Urinary bladder (tissue), 4 donors: ENCODE measurements at places on chromosomes 16 and 17.

DNA sequence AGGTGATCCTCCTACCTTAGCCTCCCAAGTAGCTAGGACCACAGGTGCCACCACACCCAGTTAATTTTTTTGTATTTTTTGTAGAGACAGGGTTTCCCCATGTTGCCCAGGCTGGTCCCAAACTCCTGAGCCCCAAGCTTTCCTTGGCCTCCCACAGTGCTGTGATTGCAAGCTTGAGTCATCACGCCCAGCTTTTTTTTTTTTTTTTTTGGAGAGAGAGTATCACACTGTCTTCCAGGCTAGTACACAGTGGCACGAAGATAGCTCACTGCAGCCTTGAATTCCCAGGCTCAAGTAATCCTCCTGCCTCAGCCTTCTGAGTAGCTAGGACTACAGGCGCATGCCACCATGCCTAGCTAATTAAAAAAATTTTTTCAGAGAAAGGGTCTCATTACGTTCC, 27.2 kb downstream of the HEATR9 start:
- DNase-seq, result no peak

DNA sequence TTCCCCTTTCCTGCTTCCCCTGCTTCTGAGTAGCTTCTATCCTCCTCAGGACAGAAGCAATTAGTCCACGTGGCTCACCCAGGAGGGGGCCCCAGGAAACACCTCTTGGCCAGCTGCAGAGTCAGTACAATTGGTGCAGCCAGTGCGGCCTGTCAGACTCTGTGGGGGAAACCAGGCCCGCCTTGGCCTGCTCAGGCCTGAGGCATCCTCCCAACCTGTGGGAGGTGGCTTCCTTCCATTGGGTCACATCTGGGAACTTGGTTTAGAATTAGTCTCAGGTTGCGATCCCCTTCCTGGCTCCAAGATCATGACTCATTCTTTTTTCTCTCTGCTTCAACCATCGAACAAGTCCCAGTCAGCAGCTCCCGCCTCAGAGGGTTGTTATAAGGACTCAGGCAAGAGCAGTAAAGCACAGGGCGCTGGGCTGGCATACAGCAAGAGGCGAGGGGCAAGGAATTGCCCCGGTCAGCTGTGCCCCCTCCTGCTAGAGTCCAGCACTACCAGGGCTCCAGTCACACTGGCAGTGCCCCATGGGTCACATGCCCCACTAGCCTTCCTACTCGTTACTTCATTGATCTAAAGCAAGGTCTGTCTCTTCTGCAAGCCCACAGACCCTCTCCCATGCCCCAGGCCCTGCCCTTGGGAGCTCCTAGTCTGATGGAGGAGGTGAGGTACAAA, 8.1 kb upstream of the EPX start:
- no peak for DNase-seq

- DNase-seq, result no peak
These were observed 66.4 kb upstream of the SMIM36 start for GRCh38 chr17:55577687-55578086.

GRCh38 chr16:85390511-85391174, 222.5 kb upstream of the GSE1 start:
- peak; percentile 85 for DNase-seq

GRCh38 chr16:85994492-85995490, 95.8 kb downstream of the IRF8 start:
- no peak for DNase-seq
